Mucosa of gallbladder (tissue), 1 donor: ENCODE measurements at places on chromosomes 2 and 18. TPM values are rescaled to one million over a fixed set of nuclear protein-coding genes. Genes with fewer than 3 reads are reported as not detected.

GRCh38 chr2:170313347-170313991 is 135.5 kb downstream of the MYO3B start:
- no peak for DNase-seq

GRCh38 chr18:55396979-55397378 is 191.0 kb downstream of the TCF4 start:
- no peak for DNase-seq

DNA sequence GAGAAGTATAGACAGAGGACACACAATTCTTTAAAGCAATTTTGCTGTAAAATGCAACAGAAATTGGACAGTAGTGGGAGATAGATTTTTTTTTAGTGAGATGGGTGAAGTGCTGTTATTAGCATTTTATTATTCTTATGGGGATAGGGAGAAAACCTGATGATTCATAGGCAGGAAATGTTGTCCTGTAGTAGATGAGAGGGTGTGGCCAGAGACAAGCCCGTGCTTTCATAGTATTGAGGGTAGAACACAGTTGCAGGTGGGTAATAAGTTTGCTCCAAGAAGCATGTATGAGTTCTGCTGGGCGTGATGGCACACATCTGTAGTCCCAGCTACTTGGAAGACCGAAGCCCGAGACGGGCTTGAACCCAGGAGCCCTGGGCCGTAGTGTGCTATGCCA is 128.3 kb upstream of the ARHGAP28 start:
- DNase-seq, result no peak

DNA sequence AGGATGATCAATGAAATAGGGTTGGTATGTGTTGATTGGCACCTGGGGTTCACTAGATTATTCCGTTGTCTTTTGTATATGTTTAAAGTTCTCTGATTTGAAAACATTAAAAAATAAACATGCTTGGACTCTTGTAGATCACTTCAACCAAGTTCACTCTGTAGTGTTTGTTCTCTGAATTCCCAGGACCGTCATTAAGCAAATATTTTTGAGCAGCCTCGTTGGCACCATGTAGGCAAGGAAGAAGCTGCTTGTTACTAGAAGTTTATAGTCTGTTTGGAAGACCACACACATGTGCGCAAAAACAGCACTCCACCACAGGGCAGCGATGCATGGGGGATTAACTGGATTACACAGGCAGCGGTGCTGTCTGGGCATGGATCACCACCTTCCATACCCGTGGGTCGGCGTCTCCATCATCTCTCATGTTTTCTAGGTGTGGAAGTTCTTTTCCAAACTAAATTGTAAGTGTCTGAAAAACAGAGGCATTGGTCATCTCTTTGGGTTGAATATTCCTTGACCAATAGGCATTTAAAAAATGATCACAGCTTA is 212.2 kb downstream of the FHOD3 start:
- no peak for DNase-seq

DNA sequence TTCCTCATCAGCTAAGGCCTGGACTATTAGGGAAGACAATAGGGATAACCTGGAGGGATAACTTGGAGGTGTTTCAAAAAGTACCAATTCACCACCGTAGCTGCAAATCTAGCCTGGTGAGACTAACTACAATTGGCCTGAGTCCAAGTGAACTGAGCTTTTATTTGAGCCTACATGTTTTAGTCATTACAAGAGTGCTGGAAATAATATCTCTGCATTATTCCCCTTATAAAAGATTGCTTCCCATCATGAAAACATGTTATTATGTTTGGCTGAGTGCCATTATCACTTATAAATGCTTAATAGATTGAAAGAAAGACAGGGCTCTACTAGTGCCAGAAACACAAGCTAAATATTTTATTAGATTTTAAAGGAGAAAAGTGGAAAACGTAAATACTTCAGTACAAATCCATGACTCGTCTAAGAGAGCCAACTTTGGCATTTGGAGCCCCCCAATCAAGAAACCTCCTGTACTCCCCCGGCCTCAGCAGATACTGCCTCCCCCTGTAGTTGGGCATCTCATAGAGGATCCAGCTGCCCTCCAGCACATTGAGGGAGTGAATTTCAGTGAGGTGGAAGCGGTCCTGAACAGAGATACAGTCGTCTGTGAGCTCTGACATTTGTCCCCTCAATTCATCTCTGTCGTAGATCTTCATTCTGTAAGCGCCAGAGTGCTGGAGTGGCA is 3.6 kb downstream of the CRYGB start:
- no peak for DNase-seq

GRCh38 chr2:62738981-62739936 is 33.7 kb downstream of the EHBP1 start:
- no peak for DNase-seq

DNA sequence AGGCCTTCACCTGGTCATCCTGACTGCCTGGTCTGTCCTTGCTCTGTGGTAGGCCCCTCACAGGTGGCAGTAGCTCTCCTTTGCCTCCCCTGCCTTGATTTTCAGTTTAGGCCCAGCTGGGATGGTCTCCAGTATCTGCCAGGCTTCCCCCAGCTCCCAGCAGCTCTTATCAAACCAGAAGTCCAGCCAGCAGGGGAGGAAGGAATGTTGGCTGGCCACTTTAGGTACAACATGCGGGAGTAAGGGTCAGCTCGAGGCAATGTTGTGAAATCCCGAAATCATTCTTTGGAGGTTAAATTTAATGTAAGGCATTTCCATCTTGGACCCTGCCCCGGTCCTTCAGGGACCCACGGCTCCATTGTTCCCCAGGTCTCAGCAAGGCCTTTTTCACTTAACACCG is 16.8 kb downstream of the ATP6V1C2 start:
- DNase-seq, result no peak

FBLN7 gene
- 2.9 TPM for total RNA-seq

ZNF513 gene
- total RNA-seq, result 25.6 TPM
